ENCODE measurements at places on chromosomes 16 and 17. TPM values are rescaled to one million over a fixed set of nuclear protein-coding genes. Genes with fewer than 3 reads are reported as not detected.

Gene RAMP2
- not detected for total RNA-seq

Gene KIF2B
- not detected for total RNA-seq

Gene TEX14
- 0.19 TPM for total RNA-seq

Gene RNU2-1
- total RNA-seq: not detected

Gene EPN2
- 10.4 TPM for total RNA-seq

Gene SMIM5
- 0.07 TPM for total RNA-seq

All from A172 (cell line).